Breast epithelium (tissue), 4 donors: ENCODE measurements at places on chromosomes 13 and 19. TPM values are rescaled to one million over a fixed set of nuclear protein-coding genes. Genes with fewer than 3 reads are reported as not detected.

Gene ADAMTSL5
- 2.1 TPM for total RNA-seq

Gene CYP4F12
- total RNA-seq, result 8.8 TPM

Gene TMEM221
- 0.64 TPM for total RNA-seq

- H3K27ac ChIP-seq, result no peak overlapping the region
- H3K4me1 ChIP-seq, result no peaks in the 10 kb centered on the region
- no peak for DNase-seq
These were observed 74.5 kb upstream of the FRY start for GRCh38 chr13:31956980-31957644.

DNA sequence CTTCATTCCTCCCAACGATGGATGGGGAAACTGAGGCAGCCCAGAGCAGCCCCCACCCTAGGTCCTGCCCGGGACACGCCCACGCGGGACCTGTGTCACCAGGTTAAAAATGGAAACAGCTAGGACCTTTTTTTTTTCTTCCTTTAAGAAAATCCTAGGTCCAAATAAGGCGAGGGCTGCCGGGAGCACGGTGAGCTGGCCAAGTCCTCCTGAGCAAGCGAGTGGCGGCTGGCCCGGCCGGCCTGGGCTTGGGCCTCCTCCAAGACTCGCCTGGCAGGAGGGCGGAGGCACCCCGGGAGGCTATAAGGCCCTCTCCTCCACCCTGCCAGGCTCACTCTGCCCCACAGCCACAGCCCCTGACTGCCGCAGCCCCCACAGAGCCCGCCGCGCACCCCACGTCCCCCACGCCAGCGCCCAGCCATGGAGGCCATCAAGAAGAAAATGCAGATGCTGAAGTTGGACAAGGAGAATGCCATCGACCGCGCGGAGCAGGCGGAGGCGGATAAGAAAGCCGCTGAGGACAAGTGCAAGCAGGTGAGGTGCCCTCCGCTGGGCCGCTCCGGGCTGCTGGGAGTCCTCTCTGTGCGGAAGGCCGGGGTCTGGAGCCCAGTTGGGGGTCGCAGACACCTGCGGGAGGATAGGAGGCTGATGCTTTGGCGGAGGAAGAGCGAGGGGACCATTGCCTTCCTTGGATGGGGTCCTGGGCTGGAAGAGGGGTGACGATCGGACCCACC lies 8.9 kb upstream of the TPM4 start:
- H3K27me3 ChIP-seq, result no peaks in the 10 kb centered on the region
- H3K4me1 ChIP-seq, result peaks cover 3% of the 10 kb centered on the region
- peak overlapping the region; percentile 80 for H3K4me3 ChIP-seq
- H3K36me3 ChIP-seq, result no peaks in the 10 kb centered on the region
- peak overlapping the region; percentile 95 for H3K27ac ChIP-seq
- DNase-seq, result peak; percentile 94

DNA sequence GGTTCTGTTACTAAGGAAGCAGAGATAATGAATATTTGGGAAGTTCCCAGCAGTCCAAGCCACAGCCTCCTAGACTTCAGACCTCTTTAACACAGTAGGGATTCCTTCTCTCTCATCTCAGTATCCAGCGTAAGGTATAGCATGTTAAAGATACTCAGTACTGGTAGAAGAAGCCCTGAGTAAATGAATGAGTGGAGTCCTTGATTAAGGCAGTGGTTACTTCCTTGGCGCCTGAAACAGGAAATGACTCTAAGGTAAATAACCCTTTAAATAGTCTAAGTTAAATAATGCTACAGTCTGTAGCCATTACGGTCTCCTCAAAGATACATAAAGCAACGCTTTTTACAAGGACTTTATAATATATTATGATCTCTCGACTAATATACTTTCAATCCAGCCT lies 650.8 kb upstream of the MIR17HG start:
- H3K4me1 ChIP-seq, result no peaks in the 10 kb centered on the region
- H3K4me3 ChIP-seq, result no peak overlapping the region
- H3K27me3 ChIP-seq, result no peaks in the 10 kb centered on the region

DNA sequence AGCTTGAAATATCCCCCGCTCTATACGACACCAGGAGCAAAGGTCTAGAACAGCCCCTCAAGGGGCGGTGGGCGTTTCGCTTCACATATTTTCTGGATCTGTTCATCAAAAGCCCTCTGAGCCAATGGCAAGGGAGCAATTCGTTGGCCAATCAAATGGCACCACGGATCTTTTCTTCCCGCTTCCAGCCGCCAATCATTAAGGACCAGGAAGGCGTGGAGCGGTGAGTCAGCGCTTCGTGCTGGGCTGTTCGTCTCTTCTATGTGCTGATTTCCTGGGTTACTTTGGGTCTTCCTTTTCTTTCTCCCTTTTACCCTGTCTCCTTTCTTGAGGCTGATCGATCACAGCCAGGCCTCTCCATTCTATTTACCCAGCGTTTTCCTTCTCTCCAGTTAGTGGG lies at the start of gene NLRP4:
Gene NLRP4, plus strand, starts transcription at position 201 of the 400 bp plus-strand sequence. CDS start 15,541 bp downstream, outside the sequence.
- H3K4me1 ChIP-seq, result no peaks in the 10 kb centered on the region
- H3K4me3 ChIP-seq, result no peak within 1 kb of the TSS
- H3K27ac ChIP-seq, result no peak within 1 kb of the TSS
- no peaks in the 10 kb centered on the region for H3K36me3 ChIP-seq

- DNase-seq, result no peak
- H3K4me1 ChIP-seq, result peaks cover 3% of the 10 kb centered on the region
- no peaks in the 10 kb centered on the region for H3K36me3 ChIP-seq
- no peak overlapping the region for H3K4me3 ChIP-seq
- peak overlapping the region; percentile 89 for H3K27ac ChIP-seq
These were observed 18.6 kb upstream of the STRN4 start for GRCh38 chr19:46764817-46765291.

DNA sequence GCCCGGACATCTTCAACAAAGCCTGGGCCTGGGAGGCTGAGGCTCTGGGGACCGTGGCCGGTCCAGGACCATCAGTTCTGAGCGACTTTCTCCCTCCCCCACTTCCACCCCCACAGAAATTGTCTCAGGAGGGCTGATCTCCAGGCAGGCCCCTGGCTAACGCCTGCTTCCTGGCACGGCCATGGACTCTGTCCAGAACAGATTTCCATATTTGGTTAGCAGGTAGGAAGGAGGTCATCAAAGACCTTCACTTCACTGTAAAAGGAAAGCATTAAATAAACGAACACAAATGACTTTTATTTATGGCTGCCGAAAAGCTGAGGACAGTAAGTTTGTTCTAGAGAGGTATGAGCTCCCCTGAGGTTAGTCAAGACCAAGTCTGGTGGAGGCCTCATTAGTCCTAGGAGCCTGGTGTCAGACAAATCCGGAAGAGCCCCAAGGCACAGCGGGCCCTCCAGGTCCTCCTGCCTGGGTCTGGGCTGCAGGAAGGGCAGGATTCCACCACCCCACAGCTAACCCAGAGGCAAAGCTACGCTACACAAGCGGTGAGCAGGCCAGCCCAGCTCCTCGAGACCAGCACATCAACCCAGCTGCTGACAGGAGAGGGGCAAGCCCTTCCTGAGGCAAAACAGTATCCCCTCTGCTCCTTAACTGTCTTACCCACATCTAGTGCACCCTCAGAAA lies 4.6 kb upstream of the PLPP2 start:
- no peaks in the 10 kb centered on the region for H3K36me3 ChIP-seq
- peak overlapping the region; percentile 87 for H3K27ac ChIP-seq
- DNase-seq, result peak; percentile 44
- peaks cover 29% of the 10 kb centered on the region for H3K4me1 ChIP-seq
- peaks cover 11% of the 10 kb centered on the region for H3K27me3 ChIP-seq

GRCh38 chr19:19387108-19387507 lies 18.4 kb upstream of the GATAD2A start:
- no peaks in the 10 kb centered on the region for H3K4me1 ChIP-seq
- H3K36me3 ChIP-seq, result no peaks in the 10 kb centered on the region
- H3K27me3 ChIP-seq, result no peaks in the 10 kb centered on the region
- no peak for DNase-seq
- H3K4me3 ChIP-seq, result peak overlapping the region; percentile 86
- peak overlapping the region; percentile 3 for H3K27ac ChIP-seq

GRCh38 chr19:5145521-5146511 lies 176.9 kb downstream of the KDM4B start:
- no peaks in the 10 kb centered on the region for H3K36me3 ChIP-seq
- no peak overlapping the region for H3K27ac ChIP-seq
- no peaks in the 10 kb centered on the region for H3K4me1 ChIP-seq
- H3K4me3 ChIP-seq, result no peak overlapping the region

DNA sequence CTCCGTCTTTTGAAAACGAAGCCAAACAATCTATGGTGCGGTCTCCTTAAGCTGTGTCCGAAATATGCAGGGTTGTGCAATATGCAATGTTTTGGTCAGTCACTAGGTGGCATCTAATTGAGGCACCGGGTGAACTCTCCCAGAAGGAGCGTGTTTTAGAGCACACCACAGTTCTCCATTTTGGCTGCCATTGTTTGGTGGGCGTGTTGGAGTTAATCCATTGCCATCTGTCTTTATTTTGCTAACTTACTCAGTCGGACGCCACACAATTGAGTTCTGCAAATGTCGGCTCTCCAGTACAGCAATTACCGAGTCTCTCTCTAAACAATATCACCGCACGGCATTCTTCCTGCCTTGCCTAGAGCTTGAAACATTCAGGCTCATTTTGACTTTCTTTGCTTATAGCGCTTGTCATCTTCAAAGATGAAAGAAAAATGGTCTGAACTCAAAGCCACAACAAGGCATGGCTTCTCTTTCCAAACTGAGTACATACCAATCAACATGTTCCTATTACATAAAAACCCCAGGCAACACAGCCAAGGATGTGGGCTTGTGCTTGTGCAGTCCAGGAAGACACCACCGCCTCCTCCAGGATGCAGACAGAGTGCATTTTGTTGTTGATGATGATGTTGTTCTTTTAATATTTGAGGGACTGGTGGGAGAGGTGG lies 182.0 kb upstream of the SERP2 start:
- peak; percentile 59 for DNase-seq
- H3K27me3 ChIP-seq, result no peaks in the 10 kb centered on the region
- no peaks in the 10 kb centered on the region for H3K36me3 ChIP-seq
